Left ventricle myocardium superior (tissue), 1 donor: ENCODE measurements at places on chromosomes 6 and 20.

- no peak for DNase-seq
These were observed 22.9 kb downstream of the SYTL3 start for GRCh38 chr6:158672726-158673125.

GRCh38 chr20:49462626-49463025 lies 19.8 kb downstream of the KCNB1 start:
- no peak for DNase-seq

- no peak for DNase-seq
These were observed 492.6 kb downstream of the CD83 start for GRCh38 chr6:14610141-14610540.

GRCh38 chr6:15887491-15888461 lies 224.9 kb upstream of the DTNBP1 start:
- no peak for DNase-seq

DNA sequence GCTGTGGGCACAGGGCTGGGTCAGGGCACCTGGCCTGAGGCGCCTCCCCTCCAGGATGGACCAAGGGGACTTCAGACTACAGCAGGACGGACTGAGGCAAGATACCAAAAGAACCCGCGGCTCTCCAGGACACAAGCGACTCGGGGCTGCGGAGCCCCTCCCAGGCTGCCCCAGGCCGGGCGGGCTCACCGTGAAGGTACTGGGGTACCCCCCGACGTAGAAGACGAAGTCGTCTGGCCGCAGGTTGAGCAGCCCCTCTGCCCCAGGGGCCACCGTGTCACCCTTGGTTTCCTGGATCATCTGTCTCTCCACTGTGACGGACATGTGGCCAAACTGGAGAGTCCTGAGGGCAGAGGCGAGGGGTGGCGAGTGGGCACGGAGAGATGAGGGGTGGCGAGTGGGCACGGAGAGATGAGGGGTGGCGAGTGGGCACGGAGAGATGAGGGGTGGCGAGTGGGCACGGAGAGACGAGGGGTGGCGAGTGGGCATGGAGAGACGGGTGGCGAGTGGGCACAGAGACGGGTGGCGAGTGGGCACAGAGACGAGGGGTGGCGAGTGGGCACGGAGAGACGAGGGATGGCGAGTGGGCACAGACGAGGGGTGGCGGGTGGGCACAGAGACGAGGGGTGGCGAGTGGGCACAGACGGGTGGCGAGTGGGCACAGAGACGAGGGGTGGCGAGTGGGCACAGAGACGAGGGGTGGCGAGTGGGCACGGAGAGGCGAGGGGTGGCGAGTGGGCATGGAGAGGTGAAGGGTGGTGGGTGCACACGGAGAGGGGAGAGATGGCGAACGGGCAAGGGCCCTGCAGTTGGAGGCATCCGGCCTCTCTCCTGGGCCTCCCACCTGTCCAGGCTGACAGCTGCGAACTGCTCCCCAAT lies 10.9 kb downstream of the ADRM1 start:
- DNase-seq = no peak

DNA sequence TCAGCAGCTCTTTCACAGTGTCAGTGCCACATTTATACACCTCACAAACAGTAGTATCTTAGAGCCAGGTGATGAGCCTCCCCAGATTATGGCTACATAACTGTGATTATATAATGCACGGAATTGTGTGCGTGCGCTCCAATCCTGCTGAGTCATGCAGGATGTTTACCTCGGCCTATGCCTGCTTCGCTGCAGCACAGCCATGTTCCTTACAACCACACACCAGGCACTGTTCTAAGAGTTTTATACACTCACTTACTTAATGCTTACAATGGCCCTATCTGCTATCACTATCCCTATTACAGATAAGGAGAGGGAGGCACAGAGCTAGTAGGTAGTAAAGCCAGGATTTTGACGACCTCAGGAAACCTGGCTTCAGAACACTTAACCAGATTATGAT lies 7.3 kb downstream of the ZKSCAN3 start:
- no peak for DNase-seq

GRCh38 chr20:492159-492558 lies 29.8 kb upstream of the TBC1D20 start:
- DNase-seq = no peak

- DNase-seq = no peak
These were observed 23.1 kb upstream of the SHLD1 start for GRCh38 chr20:5727018-5727515.
